CD4-positive, alpha-beta T cell treated with Interleukin-1 beta for 1 hour (primary cell): ENCODE measurements at places on chromosomes 6 and 20.

DNA sequence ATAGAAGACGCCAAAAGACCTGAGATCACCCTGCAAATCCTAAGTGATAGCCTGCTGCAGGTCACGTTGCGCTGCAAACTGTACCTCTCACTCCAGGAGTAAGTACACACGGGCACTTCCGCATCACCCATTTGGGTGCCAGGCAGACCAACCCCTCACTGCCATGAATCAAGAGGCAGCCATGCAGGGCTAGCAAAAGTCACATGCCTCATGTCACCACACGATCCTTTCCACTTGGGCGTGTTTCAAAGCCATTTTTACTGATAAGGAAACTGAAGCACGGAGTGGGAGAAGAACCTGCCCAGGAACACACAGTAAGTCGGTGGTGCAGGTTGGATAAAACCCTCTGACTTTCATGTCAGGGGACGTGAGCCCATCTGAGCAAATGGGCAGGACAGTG, 37.0 kb downstream of the BPIFB1 start:
- DNase-seq = no peak

DNA sequence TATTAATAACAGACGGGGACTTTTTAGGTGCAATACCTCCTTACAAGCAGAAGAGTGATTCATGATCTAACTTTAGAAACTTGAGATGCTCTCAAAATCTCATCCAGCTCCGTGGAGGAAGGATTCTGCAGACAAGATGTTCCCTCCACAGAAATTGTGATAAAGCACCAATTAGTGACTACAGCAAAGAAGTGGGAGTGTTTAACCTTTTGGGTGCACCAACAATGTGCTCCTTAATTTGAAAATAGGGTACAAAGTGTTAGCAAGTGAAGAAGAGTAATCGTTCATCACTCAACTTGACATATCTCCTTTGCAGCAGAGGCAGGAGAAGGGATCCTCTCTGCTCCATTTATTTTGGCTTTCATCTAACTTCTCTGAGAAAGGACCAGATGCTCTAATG, 22.8 kb upstream of the SCP2D1 start:
- no peak for DNase-seq

- no peak for DNase-seq
Measured at GRCh38 chr20:9792674-9793073, 46.2 kb downstream of the PAK5 start.

GRCh38 chr6:105859457-105859856, 226.7 kb upstream of the PRDM1 start:
- no peak for DNase-seq

DNA sequence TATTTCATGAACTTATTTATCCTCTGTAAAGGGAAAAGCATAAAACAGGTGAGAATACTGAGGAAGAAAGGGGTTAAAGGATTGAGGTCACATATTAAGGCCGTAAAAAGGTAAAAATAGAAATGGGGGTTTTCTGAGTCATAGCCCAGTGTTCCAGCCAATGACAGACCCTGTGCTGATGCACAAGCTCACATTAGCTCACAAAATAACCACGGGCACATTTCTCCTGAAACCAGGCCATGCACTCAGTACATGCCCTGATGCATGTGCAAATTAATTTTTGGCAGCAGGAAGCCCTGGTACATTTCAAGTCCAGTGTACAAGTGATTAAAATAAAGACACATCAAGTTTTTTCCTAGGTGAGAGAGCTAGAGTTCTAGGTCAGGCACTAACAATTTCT, 194.4 kb downstream of the TMEM200A start:
- DNase-seq = no peak

GRCh38 chr6:90105506-90106170, 191.0 kb downstream of the BACH2 start:
- DNase-seq = no peak

GRCh38 chr6:162620073-162620472, 107.5 kb downstream of the PRKN start:
- no peak for DNase-seq

- no peak for DNase-seq
Measured at GRCh38 chr6:436308-437036, 44.9 kb downstream of the IRF4 start.

GRCh38 chr20:4063631-4064030, 48.3 kb upstream of the RNF24 start:
- DNase-seq = no peak

GRCh38 chr6:41262401-41262800, 24.1 kb downstream of the TREM1 start:
- DNase-seq = no peak

- no peak for DNase-seq
Measured at GRCh38 chr6:30283761-30284160, 43.0 kb upstream of the TRIM39 start.

DNA sequence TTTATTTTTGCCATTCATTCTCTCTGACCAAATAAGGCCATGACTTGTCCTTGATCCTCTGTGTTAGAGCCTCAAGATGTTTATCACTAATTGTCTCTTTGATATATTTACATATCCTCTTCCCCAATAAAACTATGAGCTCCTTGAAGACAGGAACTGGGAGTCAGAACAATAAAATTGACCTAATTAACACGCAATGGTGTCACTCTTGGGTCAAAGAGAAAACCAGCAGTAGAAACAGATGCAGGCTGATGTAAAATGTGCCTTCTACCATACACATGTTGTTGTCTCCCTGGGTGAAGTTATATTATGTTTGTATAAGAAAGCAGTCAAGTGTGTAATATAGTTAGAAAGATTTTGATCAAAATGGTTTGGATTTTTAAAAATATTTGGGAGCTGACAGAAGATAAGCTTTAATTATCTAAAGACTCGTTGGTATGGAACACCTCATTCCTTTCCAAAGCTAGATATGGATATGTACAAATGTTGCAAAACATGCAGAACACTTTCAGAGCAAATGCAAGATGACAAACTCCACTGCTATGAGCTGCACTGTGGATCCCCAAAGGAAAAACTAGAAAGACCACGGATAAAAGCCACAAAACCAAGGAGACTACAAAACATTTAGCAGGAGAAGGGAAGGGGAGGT, 109.7 kb upstream of the STMND1 start:
- DNase-seq = no peak
